ENCODE measurements at places on chromosomes 7 and 10.

DNA sequence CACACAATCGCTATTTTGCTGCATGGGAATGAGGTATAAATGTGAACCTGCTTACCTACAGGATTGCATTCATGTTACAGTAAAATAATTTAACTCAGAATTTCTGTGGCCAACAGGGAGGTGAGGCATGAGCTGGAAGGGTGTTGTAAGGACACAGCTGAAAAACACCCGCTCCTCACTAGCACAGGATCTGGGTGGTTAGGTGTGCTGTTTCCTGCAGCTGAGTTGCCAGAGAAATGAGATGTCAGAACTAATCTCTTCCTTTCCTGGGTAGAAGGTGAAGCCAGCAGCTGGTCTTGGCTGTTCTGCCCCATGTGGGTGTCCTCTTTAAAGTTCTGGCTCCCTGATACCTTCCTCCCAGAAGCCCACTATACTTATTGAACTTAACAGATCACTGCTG is 39.0 kb upstream of the ZNF438 start:
- DNase-seq, result no peak

- DNase-seq, result no peak
Measured at GRCh38 chr7:96233084-96233483, 88.8 kb downstream of the SLC25A13 start.

DNA sequence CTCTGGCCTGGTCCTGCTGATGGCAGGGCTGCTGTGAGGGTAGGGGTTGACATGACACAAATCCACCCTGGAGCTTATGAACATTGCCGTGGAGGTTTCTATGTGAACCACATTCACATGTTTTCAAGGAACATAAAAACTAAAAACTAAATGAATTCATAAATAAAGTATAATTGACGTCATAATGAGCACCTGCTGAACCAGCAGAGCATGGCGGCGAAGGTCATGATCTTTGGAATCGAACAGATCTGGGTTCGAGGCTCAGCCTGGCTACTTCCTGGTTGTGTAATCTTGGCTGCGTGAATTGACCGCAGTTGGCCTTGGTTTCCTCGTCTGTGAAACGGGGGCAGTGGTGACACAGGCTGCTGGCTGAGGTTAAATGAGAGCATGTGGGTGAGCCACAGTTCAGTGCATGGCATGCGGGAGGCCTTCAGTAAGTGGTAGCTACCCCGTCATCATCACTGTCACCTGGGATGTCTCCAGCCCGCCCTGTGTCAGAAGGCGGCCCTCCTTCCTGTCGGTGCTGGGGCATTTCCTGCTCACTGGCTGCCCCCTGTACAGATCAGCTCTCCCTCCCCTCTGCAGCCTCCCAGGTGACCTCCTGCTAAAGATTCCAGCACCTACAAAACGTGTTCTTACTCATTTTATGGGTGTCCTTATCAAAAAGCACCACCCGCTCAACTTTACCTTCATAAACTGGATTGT is 190.3 kb upstream of the SHH start:
- no peak for DNase-seq

DNA sequence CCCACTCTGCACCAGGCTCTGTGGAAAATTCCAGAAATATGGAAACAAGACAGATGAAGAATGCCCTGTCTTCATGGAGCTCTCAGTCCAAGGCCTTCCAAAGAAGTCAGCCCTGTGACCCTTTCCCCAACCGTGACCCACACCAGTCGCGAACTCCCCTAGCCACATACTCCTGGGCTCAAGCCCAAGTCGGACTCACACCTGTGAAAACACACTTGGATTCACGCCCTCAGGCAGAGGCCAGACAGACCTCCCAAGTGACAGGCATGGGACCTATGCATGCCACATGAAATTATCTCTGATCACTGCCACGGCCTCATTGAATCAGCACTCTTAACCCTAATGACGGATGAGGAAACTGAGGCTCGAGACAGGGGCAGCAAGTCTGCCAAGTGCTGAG is 42.5 kb downstream of the ZCCHC24 start:
- peak; percentile 77 for DNase-seq

GRCh38 chr7:144785521-144785920 is 50.3 kb downstream of the TPK1 start:
- no peak for DNase-seq

- no peak for DNase-seq
Measured at GRCh38 chr7:12102126-12102525, 109.0 kb upstream of the TMEM106B start.

DNA sequence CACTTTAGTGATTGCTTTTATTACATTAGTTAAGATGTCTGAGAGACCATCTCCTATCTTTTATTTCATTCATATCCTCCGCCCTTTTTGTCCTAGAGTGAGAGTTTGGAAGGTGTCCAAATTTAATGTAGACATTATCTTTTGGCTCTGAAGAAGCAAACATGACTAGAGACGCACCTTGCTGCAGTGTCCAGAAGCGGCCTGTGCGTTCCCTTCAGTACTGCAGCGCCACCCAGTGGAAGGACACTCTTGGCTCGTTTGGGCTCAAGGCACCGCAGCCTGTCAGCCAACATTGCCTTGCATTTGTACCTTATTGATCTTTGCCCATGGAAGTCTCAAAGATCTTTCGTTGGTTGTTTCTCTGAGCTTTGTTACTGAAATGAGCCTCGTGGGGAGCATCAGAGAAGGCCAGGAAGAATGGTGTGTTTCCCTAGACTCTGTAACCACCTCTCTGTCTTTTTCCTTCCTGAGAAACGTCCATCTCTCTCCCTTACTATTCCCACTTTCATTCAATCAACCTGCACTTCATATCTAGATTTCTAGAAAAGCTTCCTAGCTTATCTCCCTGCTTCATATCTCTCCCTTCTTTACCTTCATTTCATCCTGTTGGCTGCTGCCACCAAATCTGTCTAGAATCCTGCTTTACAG is 10.4 kb upstream of the CLCN1 start:
- peak; percentile 85 for DNase-seq

DNA sequence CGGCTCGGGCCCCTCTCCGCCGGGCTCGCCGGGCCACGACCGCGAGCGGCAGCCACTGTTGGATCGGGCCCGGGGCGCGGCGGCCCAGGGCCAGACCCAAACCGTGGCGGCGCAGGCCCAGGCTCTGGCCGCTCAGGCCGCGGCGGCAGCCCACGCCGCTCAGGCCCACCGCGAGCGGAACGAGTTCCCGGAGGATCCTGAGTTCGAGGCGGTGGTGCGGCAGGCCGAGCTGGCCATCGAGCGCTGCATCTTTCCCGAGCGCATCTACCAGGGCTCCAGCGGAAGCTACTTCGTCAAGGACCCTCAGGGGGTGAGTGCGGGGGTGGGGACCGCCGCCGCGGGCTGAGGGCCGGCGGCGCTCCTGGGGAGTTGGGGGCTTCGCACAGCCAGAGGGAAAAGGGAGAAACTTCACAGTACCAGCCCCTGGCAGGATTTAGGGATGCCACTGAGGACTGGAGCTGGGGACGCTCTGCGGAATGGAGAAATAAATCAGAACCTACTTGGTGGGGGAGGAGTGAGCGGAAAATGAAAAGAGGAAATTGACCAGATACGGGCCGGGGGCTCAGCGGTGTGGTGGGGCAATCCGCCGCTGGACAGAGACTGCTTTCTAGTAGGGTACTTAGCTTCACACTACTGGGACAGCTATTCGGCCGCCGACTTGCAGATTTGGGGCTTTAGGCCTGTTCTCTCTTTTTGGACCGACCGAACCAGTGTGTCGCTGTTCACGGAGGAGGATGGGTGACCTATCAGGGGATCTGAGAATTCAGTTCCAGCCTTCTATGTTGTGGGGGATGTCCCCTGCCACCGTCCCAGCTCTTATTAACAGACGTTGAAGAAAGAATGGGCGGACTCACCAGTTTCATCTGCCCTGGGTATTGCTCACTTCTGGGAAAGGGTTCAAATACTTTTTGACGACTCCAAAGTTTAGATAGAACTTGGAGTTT is 669 bp downstream of the PI4K2A start:
- no peak for DNase-seq

- no peak for DNase-seq
Measured at GRCh38 chr7:155930527-155930926, 118.3 kb upstream of the SHH start.

GRCh38 chr7:133983685-133984419 is 143.3 kb upstream of the LRGUK start:
- DNase-seq, result no peak

DNA sequence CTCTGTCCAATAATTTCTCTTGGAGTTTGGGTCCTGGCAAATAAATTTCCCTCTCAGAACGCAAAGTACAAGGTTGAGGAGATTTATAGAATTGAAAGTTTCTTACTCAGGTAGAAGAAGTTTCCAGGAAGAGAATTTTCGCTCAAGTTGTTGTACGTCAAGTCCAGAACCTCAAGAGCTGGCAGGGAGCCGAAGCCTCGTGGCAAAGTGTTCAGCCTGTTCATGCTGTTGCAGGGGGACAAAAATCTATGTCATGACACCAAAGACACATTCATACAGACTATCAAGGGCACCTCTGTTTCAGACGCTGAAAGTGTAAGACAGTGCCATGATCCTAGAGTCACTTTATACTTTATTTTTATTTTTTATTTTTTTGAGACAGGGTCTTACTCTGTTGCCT is 62.5 kb downstream of the RSU1 start:
- no peak for DNase-seq

- peak; percentile 5 for DNase-seq
Measured at GRCh38 chr7:149714910-149715471, 58.4 kb downstream of the ZNF467 start.

DNA sequence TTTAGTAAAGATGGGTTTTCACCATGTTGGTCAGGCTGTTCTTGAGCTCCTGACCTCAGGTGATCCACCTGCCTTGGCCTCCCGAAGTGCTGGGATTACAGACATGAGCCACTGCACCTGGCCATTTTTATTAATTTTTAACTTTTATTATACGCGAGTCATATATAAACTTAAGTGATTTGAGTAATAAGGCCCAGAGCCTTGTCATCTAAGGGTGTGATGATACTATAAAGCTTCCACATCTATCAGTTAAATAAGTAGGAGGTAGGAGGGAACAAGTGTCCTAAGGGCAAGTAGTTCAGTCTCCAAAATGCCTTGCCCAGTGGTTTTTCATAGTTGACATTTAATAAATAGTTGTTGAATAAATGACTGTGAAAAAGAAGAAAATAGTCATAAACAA is 13.3 kb upstream of the HILPDA start:
- no peak for DNase-seq

- DNase-seq, result no peak
Measured at GRCh38 chr7:50659329-50659965, 94.2 kb upstream of the DDC start.

GRCh38 chr10:103445767-103446567 is 6.2 kb downstream of the CALHM2 start:
- DNase-seq, result no peak

GRCh38 chr10:75375838-75376237 is 25.7 kb downstream of the ZNF503 start:
- DNase-seq, result no peak

DNA sequence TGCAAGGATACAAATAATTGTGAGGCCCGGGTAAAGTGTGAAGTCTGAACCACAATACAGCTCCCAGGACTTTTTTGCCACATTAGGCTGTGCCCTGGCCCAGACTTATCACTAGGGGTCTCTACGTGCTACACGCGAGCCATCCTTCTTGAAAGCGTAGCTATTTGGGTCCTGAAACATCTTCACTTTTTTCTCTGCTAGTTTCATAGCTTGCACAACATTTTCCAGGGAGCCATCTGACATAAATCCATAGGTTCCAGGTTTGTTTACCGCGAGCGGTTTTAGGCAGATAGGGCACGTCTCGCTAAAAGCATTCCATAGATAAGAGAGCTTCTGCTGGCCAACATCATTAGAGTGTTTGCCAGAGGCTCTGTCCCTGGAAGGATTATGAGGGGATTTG is 226.5 kb downstream of the RPS24 start:
- no peak for DNase-seq

DNA sequence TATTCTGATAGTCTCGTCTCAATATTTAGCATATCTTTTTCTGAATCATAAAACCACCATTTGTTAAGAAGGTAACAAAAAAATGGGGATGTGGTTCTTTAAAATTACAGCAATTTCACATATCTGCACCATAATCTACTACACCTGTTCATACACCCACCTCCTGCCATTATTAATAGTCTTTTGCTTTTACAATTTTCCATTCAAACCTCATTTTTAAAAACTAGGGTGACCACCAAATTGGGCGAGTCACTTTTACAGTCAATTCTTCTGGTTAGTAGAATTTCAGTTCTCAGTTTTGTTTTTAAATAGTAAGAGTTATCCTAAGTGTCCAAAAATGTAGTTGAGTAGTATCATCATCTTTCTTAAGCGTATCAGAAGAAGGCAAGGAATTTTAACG is 48.4 kb upstream of the GSAP start:
- no peak for DNase-seq

DNA sequence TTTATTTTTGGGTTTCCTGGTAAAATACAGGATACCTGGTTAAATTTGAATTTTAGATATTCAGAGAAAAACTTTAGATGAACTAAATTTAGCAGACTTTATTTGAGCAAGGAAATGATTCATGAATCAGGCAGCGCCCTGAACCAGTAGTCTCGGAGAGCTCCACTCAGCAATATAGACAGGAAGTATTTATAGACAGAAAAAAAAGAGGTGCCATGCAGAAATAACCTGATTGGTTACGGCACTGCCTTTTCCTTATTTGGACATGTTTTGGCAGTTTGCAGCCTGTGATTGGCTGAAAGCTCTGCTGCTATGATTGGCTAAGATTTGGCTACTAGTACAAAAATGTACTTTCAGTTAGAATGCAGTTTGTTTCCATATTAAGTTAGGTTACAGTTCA is 198.3 kb upstream of the DKK1 start:
- DNase-seq, result peak; percentile 91

- DNase-seq, result no peak
Measured at GRCh38 chr10:77007834-77008233, 629.8 kb downstream of the KCNMA1 start.

DNA sequence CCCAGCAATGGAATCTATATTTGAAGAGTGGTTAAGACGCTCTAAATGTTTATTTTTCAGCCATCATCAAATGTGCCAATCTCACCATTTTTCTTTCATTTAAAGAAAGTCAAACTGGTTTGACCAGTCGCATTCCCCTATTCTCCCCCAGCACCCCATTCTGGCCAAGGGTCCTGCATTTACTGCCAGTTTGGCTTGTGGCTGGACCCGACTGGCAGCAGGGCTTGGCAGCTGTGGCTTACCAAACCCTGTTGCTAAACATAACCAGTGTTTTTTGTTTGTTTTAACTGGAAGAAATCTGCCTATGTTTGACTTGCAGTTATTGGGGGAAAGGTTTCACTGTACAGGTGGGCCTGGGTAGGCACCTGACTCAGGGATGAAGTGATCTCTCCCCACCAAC is 116.3 kb downstream of the CYP26A1 start:
- DNase-seq, result peak; percentile 75

GRCh38 chr7:50660040-50660829 is 95.0 kb upstream of the DDC start:
- no peak for DNase-seq

DNA sequence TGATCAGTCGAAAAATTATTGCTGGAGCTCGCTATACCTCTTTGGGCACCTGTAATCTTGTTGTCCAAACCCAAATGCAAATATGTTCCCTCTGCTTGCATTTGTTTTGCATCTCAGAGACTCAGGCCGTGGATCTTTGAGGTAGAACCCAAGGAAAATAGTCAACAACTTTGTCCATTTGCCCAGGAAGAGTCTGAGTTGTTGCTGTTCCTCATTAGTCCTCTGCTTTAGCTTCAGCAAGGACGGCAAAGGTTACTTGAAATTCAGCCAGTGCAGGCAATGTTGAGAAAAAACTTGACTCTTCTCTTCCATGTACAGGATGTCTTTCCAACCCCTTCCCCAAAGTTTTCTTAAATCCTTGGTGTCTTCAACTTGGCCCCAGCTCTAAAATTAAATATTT is 45.8 kb downstream of the PDK4 start:
- DNase-seq, result no peak
